Hematopoietic multipotent progenitor cell treated with erythropoietin and hydrocortisone succinate and interleukin-3 and kit ligand, for 17 days (in vitro differentiated cells): ENCODE measurements at places on chromosomes 4 and X.

DNA sequence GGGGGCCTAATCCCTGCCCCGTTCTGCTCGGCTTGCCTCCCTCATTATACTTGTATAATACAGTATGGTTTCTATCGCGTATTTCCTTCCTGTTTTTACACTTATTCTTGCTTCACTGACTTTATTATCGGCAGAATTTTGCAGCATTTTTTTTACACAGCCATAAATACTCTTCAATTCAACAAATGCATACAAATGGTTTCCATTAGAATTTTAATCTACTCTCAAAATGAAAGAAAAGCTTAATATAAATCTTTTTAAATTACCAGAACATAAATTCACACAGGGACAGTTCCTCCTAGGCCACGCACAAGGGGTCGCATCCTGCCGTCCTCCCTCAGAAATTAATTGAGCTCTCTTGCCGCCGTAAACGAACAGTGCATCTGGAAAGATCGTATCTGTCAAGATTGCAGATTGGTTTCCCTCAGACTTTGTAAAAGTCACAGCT is 42.9 kb downstream of the DCTD start:
- DNase-seq = no peak

DNA sequence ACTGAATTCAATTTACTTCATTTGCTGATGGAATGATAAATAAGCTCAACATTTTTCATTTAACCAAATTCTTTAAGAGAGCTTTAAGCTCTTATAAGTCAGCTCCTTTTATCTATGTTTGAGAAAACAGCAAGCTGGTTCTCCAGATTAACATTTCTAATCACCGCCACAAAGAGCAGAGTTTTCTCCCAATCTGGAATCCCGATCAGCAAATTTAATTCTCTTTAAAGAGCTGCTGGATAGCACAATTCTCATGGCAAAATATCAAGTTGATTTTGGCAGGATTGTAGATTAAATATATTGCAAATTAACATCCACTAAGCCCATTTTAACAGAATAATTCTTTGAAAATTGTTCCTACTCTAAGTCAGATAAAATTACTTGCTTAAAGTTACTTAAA is 48.8 kb downstream of the RPS6KA3 start:
- no peak for DNase-seq

DNA sequence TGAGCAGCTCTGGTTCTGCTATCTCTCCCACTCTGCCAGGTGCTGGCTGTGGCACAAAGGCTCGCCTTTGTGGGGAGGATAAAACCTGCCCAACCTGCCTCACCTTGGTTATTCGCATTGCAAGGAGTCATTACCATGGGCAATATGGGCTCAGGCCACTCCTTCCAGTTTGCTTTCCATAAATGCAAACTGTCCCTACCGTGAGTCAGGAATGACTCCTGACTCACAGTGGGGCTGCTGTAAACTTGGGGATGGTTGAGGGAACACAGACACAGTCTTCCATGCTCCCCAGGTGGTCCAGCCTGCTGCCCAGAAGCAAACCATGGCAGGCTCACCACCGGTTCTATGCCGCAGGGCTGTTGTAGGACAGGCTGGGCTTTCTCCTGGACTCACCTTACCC is 36.1 kb downstream of the COQ2 start:
- DNase-seq = no peak

DNA sequence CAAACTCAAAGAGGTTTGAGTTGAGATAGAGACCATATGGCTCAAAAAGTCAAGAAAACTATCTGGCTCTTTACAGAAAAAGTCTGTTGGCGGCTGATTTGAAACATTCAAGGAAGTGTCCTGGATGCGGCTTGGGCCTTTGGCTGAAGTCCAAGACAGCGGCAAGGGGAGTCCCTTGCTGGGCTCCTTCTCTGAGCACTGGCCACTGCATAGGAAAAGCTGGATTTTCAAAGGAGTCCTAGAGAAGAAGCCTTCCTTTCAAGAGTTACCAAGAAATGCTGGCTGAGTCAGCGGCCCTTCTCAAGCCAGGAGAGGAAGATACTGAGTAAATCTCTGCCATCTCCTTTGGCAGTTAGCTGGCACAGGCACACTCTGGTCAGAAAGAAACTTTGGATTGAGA is 12.1 kb downstream of the APLN start:
- DNase-seq = no peak

DNA sequence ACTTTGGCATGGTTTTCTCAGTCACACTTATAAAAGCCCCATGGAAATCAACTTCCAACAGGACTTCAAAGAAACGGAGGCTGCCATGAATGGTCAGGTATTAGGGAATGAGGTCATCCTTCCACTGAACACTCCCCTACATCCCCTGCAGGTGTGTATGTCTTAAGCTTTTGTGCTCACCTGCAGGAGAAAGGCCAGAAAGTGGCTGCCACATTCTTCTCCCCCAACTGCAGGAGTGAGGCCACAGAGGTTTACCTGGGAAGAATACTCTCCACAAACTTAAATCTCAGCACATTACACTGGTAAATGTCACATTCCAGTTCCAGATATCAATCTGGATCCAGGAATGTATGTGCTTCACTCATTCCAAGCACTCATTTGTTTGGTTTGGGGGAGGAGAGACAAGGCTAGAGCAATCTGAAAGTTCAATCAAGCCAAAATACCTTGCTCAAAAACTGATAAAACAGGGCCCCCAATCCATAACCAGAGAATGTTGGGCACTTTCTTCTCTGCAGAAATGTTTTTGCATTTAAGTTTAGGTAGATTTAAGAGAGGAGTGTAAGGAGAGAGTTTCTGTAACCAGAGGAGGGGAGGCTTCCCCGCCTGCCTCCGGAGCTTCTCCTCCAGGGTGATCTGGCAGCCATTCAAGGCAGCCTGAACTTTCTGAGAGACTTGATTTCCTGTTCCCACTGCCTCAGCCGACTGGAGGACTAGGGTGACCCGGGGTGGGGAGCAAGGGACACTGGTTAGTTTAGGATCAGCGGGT is 15.4 kb downstream of the FAM9C start:
- no peak for DNase-seq

DNA sequence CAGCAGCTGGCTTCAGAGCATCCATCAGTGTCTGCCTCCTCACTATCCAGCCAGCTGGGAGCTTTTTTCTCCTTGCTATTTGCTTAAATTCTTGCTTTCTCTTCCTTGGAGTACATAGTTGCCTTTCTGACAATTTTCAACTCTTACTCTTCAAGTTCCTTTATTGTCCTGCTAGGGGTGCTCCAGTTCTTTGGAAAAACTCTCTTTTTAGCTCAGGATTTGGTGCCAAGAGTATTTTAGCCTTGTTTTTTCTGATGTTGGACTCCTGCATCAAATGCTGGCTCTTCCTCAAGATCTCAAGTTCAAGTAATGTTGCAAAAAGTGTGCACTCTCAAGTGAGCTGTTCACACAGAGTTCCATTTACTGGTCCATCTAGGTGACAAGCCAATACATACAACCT is 126.4 kb downstream of the KDR start:
- no peak for DNase-seq

GRCh38 chrX:23008431-23009099 is 8.8 kb downstream of the DDX53 start:
- DNase-seq = no peak
